Left renal cortex interstitium (tissue), 4 donors: ENCODE measurements at places on chromosomes 12 and 14. TPM values are rescaled to one million over a fixed set of nuclear protein-coding genes. Genes with fewer than 3 reads are reported as not detected.
A peak's percentile ranks its signal among the peaks of the same experiment; 100 is the strongest.

GRCh38 chr12:57935839-57936512 is 5.4 kb upstream of the ATP23 start:
- peak; percentile 87 for DNase-seq

- DNase-seq: no peak
These were observed 106.9 kb upstream of the PTPRB start for GRCh38 chr12:70744178-70744577.

The RBP5 gene
- 56.7 TPM for polyA plus RNA-seq

The SIRT4 gene
- 4.6 TPM for polyA plus RNA-seq

The GIT2 gene
- 26.5 TPM for polyA plus RNA-seq

The PZP gene
- polyA plus RNA-seq: 0.57 TPM
